Activated CD8-positive, alpha-beta memory T cell treated with anti-CD3 and anti-CD28 coated beads for 1 hour (primary cell): ENCODE measurements at places on chromosomes 12 and 14.

DNA sequence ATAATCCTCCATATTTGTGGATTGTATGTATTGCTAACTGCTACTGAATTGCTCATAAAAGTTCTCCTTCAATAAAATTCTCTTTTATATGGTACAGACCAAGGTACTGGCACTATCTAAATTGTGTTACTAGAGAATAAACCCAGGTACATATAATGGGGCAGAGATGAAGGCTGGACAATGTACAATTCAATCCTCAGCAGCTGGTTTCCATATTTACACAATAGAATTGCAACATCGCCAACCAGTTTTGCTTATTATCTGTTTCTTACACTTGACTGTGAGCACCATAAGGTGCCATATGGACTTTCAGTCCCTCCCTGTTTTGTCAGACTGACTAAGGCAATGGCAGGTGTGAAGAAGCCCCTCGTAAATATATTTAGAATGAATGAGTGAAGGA, 18.1 kb downstream of the KITLG start:
- no peak for DNase-seq

DNA sequence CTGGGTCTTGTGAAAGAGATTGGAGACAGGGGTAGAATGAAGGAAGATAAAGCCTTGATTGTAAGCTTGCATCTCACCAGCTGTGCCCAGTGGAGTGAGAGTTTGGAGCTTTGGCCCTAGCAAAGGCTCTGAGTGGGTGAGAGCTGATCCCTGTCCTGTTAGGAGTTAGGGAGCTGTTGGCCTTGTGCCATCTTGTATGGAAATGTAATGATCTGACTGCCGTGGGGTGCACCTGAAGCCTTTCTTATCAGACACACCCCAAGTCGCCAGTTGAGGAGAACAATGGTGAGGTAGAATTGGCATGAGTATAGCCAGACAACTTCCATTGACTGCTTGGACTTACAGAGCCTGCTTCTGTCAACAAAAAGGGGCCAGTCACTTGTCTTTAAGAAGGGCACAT, 130.1 kb downstream of the PRKCH start:
- no peak for DNase-seq

DNA sequence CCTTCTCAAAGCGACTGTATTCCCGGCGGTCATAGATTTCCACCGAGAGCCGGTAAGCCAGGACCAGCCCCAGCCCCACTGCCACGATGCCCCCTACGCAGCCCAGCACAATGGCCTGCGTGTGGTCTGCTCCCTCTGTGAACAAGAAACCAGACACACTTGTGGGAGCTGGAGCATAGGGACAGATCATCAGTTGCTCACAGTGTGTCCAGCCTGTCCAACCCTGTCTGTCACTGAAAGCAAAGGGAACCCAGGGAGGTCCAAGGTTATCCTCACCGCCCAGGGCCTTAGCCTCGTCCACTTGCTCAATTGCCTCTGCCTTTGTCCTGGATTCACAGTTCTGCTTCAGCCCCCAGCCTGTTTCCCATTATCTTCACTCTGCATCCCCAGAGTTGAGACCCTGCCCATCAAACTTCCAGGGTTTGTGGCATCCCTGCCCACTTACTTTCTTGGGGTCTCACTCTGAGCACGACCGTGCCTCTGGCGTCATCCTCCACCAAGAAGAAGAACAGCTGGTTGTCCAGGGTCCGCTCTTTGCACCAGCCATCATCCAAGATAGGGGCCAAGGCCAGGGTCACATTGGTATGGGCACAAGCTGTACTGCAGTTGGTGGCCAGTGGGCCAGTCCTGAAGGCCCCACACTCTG, 11.3 kb upstream of the CSAD start:
- no peak for DNase-seq

- no peak for DNase-seq
These were observed 30.5 kb upstream of the CSRP2 start for GRCh38 chr12:76909290-76909689.

DNA sequence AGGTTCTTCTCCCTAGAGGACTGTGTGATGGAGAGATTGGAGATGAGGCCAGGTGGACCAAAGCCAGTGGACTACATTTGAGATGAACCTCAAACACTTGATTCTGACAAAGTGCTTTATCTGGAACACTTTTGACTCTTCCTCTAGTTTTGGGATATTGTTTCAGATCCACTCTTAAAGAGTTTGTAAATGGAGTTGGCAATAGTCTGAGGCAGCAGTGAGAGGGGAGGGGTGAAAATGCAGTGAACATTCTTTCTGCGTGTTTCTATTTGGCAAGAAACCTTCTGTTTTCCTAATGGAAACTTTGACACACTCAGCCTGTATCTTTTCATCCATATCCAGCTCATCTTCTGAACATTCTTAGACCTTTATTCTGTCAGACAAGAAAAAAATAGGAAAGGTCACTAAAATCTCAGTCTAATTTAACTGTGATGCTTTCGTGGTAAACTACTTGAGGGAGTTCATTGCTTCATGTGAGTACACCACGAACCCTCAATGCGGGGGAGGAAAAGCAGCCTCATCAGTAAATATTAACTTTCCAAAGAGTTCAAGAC, 57.4 kb upstream of the KCNJ8 start:
- DNase-seq = no peak

DNA sequence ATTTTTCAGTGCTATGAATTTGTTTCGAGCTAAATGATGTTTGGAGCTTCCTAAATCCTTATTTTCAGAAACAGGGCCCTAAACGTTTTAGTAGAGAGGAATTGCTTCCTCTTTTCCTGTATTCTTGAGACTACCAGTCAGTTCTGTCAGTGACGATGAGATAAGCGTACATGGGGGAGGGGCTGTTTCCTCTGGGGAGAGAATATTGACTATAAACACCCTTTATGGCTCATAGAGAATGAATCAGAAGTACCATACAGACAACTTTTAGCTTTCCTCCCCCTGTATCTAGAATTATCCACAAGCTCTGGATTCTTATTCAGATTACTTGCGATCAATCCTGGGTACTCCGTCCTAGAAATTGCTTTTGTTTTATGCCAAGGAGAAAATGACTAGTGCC, 5.1 kb downstream of the TBK1 start:
- no peak for DNase-seq

GRCh38 chr12:91975891-91976290, 169.8 kb downstream of the BTG1 start:
- DNase-seq = no peak

DNA sequence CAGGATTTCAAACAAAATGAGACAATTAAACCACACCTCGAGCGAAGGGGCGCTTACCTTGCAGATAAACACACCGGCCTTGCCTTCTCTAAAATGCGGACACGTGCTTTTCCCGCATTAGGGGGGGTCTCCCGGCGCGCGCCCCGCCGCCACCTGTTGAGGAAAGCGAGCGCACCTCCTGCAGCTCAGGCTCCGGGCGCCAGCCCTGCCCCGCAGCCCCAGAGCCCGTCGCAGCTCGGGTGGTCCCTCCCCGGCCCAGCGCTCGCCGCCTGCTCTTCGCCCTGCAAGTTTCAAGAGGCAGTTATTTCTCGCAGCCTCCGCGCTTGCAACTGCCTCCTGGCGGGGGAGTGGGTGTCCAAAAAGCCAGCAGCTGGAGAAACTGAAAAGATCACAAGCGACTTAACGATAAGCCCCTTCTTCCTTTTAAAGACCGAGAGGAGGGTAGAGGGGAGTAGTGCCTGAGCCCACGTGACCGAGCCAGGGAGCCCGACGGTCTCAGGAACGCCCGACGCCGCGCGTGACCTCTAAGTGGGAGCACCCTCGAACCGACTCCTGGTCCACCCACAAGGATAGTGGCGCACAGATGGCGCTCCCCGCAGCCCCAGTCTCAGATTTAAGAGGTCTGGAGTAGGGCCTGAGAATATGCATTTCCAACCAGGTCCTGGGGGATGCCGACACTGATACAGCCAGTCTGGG, at the start of gene ESR2:
TSS of gene ESR2 (minus strand) at position 396 of the 696 bp plus-strand sequence. CDS start 11,386 bp downstream, outside the sequence.
- DNase-seq = no peak

DNA sequence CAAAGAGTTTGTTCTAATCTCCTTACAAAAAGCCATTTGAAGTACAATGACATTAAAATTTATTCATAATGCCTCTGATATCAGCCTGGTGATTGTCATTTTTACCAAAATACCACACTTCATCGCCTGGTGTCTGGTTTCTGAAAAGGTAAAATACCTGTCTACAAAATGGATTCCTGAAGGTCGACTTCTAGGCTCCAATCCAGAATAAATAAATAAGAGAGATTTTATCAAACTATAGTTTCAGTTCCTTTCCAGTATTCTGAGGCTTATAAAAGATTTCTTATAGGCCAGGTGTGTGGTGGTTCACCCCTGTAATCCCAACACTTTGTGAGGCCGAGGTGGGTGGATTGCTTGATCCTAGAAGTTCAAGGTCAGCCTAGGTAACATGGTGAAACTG, 340.7 kb downstream of the SLC16A7 start:
- DNase-seq = no peak

DNA sequence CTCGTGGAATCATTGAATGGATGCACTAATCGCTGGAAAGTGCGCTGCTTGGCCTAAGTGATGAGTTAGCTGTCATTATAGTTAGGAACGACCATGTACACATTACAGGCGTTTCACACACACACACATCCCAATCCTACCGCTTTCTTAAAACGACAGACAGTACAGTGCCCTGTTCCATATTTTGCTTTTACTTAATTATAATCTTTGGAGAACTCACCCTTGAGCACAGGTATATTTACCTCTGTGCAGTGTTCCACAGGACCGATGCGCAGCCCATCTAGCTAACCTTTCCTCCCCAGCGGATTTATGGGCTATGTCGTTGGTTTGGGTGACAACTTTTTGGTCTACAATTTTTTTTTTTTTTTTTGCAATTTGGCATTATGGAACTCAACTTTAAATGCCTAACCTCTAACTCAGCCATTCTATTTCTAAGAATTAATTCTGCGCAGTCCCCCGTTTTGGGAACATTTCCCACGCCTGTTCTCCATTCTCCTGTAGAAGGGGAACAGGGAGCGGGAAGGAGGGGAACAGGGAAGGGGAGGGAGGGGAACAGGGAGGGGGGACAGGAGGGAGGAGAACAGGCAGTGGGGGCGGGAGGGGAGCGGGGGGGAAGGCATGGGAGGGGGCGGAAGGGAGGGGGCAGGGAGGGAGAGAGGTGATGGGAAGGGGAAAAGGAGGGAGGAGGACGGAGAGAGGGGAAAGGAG, 663 bp upstream of the ULK1 start:
- no peak for DNase-seq

DNA sequence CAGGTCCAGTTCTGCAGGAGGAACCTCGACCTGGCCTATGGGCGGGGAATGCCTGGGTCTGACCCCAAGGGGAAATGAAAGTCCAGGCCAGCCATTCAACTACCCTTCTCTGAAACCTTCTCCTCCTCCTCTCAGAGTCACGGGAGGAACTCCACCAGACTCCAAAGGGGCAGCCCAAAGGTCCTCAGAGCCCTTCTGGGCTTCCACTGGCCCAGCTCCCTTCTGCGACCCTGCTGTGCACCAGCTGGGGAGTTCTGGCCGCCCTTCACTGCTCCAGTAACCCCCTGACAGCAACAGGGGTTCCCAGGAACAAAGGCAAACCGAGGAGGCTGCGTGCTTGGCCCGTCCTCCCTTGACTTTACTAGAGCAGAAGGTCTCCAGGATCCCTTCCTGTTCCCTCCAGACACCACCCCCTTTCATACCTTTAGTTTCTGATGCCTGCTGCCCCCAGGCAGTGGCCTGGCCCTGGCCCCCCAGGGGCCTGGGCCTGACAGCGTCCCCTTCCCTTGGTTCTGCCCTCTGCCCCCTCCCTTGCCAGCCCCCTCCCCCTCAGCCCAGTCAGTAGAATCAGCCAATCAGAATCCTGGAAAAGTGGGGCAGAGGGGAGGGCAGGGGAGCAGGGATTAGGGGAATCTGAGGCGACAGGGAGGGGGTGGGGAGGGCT, 850 bp upstream of the ZNF385A start:
- DNase-seq = no peak

DNA sequence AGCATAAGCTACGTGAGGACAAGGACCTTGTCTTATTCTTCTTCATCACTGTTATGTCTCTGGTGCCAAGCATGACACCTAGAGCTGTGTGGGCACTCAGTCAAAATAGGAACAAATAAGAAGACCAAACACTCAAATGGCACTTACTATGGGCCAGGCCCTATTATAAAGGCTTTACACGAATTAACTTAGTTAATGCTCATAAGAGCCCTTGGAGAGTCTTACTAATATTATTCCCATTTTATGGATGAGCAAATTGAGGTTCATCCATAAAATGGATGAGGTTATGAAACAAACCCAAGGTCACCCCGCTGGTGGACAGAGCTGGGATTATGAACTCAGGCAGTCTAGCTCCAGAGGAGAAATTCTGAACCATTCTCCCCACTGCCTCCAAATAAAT, 47.7 kb downstream of the ISCA2 start:
- no peak for DNase-seq

DNA sequence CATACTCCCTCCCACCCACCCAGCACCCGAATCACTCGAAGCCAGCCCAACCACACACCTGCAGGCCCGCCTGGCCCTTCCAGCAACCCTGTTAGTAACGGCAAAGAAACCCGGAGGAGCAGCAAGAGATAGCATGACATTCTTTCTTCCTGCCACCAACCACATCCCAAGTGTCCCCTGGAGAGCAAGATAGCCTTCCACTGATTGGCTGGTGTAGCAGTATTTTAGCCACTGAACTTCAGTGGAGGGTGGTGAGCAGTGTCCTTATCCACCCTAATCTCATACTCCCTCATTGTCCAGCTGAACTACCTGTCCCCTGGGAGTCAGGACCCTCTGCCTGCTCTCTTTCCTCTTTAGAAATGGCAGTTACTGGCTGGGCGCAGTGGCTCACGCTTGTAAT, 769 bp upstream of the SLC39A5 start:
- DNase-seq = no peak

GRCh38 chr14:93528884-93529558, 98.3 kb downstream of the UNC79 start:
- DNase-seq = no peak

DNA sequence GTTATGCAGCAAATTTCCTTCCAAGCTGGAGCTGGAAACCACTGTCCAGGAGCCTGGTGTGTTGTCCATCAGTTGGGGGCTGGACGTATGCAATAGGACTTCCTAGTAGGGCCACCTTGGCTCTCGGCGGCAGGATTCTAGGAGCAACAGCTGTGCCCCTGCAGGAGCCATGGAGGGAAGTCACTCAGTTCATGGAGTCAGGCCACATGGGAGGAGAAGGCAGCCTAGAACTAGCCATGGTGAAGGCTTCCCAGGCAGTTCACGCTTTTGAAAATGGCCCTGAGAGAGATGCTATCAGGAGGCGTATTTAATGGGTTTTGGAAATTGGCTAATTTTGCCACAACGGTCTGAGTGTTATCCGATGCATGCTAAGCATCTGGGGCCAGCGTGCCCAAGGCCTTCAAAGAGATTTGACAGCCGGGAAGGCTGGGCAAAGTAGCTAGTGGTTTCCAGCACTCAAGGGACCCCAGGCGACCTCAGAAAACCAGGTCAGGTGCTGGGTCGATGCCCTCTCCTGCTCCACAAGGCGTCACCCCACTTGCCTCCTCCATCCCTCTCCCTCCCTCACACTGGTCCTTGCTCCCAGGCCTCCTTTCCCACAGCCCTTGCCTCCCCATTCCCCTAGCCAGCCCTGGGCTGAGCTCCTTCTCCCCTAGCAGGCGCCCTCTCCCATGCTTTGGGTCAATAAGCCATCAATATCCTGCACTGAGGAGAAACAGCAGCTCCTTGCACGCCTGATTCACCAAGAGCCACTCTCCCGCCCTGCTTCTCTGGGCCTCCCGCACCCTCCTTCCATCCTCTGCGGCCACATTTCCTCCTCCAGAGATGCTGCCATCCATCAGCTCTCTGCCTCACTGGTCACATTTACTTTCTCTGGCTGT, 30.9 kb upstream of the SYNDIG1L start:
- no peak for DNase-seq
